Myocyte (in vitro differentiated cells): ENCODE measurements at places on chromosomes 4 and X.

DNA sequence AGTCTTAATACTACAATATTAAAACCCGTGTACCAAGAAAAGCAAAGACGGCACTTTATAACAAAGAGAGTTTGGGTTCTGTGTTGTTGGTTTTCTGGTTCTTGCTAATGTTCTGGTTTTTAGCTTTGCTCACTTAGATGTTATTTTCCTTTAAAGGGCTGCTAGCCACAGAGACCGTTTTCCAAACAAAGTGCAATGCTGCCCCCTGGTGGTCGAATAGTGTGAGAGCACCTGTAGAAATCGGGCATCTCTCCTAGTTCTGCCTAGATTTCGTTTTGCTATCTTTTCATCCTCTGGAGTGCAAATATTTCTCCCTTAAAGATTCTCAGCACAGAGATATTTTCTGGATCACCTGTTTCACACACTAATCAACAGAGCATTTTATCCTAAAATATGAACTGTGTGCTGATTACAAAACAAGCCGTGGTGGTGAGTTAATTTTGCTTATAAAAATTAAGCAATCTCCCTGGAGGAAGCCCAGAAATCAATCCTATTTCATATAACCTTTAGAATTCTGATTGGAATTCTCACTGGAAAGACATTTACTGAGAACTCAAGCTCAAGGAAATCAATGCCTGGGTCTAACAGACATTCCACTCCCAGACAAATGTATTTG lies 334.5 kb upstream of the NOCT start:
- peak; percentile 88 for DNase-seq

- DNase-seq = no peak
Measured at GRCh38 chr4:16794816-16795445, 103.5 kb downstream of the LDB2 start.

GRCh38 chr4:41991916-41992767 lies 1.8 kb downstream of the SLC30A9 start:
- DNase-seq = no peak

DNA sequence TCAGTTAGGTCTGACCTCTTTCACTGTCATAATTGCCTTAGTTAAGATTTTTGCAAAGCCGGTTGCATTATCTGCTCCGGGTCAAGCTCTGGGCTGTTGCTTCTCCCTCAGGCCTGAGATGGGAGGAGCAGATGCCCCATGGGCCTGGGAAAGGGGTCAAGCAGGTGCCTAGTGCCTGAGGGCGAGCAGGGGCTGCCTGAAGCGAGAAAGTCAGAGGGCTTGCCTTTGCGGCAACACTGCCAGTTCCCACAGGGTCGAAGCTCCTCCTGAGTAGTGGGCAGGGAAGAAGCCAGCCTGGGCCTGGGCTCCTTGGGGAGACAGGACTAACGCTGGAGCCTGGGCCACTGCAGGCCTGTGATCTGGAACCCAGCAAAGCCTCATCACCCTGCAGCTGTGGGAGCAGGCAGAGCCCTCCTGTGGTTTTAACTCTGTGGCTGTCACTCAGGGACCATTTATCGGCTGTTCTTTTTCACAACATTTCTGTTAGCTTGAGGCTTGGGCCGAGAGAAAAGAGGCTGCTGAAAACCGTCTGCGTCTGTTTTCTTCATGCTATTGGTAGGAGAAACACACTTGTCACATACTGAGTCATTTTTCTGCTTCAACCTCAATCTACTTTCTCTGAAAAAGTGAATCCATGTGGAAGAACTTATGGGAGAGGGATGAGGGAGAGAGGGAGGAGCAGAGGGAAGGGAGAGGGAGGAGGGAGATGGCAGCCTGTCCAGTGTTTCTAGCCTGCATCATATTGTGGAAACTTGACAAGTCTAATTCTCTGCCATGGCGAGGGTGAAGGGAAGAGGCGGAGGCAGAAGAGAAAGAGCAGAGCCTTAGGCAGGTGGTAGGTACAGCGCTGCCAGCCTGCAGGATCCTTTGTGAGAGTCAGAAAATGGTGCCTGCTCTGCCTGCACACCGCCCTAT lies 68.4 kb downstream of the RHOH start:
- peak; percentile 96 for DNase-seq

- no peak for DNase-seq
Measured at GRCh38 chr4:86967798-86968197, 33.0 kb downstream of the AFF1 start.

- no peak for DNase-seq
Measured at GRCh38 chr4:186984105-186984644, 260.5 kb upstream of the FAT1 start.

- DNase-seq = peak; percentile 66
Measured at GRCh38 chr4:114108869-114109268, 129.4 kb upstream of the ARSJ start.

GRCh38 chr4:167826281-167826680 lies 266.1 kb upstream of the ANXA10 start:
- DNase-seq = peak; percentile 9

DNA sequence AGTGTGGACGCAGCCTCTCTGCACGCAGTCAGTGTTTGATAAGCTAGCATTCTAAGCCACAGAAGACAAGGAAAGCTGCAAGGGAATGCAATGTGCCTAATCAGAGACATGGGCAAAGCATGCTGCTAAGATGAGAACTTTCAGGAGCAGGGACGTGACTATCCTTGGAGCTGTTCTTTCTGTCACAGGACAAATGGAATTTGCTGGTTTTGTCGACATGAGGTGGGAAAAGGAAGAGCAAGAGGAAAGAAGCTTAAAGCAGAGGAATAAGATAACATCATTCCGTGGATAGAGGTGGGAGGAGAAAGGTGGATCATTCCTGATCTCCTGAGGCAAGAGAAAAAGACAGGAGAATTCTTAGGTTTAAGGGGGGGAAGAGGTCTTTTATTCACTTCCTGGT lies 33.7 kb downstream of the RBM47 start:
- no peak for DNase-seq

DNA sequence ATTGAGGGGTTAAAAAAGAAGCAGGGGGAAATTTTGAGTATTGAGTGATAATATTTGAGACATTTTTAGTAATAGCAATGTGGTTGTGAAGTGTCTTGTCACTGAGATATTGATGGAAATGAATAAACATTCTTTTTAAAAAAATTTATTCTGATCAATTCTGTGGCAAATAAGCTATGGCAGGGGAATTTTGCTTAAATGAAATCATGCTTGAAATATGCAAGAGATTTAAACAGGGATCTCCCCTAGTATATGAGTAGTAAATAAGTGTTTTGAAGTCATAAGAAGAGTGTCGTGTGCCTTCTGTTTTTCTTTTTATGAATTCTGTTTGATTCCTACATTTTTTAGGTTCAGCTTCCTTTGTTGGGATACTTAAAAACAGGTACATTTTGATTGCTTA lies 23.2 kb downstream of the IL15 start:
- DNase-seq = no peak

DNA sequence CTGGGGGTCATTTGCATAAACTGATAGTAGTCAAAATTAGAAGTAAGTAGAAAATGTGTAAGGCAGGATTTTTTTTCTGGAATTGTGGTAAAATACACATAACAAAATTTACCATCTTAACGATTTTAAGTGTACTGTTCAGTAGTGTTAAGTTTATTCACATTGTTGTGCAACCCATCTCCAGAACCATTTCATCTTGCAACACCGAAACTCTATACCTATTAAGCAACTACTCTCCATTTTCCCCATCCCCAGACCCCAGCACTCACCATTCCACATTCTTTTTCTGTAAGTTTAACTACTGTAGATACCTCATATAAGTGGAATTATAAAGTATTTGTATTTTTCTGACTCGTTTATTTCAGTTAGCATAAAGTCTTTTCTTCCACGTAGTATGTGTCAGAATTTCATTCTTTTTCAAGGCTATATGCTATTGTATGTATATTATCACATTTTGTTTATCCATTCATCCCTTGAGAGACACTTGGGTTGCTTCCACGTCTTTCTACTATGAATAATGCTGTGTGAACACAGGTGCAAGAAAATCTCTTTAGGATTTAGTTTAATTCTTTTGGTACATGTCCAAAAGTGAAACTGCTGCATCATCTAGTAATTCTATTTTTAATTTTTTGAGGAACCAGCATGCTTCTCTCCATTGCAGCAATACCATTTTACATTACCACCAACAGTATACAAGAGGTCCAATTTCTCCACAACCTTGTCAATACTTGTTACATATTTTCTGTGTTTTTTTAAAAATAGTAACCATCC lies 39.1 kb upstream of the NSUN7 start:
- peak; percentile 9 for DNase-seq

DNA sequence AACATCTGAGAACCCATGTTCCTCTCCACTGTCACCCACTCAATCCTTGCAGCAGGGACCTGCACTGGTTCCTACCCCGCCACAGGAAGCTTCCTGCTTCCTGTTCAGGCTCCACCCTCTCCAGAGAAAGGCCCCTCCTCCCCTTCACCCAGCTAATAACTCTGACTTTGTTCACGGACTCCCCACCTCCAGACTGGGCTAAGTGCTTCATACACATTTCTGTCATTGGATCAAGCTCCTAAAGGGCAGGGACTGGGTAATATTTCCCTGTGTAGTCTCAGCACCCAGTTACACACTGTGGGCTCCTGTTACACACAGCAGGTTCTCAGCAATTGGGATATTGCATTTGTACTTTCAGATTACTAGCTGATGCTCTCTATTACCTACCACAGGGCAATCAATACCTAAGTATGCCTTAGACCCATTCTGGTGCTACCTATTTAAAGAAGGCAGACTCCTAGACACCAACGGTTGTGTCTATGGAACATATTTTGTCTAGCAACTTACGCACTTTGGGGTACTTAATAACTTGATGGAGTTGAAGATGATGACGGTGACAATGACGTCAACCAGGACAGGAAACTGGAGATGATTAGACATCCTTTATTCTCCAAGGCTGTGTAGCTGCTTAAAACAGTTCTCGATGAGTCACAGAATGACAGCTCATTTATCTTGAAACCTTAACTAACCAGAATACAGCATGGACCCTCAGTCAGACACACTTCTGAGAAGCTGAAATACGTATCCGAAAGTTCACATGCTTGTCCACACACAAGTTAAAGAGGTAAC lies 58.1 kb downstream of the MAML3 start:
- DNase-seq = peak; percentile 30

- no peak for DNase-seq
Measured at GRCh38 chr4:112819729-112820128, 182.8 kb downstream of the LARP7 start.

DNA sequence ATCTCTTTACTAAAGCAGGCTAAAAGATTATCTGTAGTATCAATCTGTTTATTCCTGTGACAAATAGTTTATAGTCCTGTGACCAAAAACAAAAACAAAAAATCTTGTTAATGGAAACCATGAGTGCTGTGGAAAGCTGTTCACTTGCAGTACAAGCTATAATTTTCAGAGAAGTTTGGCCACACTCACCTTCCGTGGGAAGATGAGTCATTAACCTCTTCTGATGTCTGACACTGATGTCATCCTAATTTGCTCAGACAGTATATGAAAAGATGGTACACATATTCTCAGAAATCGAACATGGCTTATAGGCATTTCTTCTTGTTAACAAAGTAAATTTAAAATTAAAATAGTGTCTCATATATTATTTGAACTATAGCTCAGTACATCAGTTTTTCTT lies 19.9 kb upstream of the ENPP6 start:
- no peak for DNase-seq

DNA sequence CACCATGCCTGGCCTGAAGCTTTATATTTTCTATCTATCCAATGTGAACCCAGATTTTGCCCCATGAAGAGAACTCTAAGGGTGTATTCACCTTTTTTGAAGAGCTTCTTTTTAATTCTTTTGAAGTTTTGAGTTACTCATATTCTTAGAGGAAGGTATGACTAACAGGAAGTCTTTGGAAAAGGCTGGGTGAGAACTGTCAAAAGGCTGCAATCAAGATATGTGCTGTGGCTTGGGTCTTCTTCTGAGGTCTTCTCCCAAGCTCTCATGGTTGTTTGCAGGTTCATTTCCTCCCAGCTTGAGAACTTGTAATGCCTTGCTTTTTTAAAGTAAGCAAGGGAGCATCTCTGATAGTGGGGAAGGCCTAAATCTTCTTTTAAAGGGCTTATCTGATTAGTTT lies 3.1 kb upstream of the C4orf17 start:
- DNase-seq = no peak

GRCh38 chr4:54101190-54102041 lies 1.5 kb downstream of the GSX2 start:
- no peak for DNase-seq

DNA sequence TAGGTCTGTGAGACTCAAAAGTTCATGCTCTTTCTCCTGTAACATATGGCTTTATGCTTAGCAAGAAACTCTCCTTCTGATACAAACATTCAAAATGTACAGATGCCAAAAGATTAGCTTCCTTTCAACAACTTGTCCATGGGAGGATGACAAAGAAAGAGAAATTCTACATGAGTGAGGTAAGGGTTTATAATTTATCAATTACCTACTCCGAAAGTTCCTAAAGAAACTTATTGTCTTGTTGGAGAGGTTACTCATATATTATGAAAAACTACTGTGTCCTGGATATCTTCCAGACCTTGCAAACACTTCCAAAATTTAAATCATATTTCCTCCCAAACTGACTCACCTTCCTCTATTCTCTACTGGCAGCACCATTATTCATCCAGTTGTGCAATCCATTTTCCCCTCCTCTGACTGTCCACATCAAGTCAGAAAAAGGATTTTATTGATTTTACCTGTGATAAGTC lies 65.1 kb downstream of the ENPEP start:
- peak; percentile 5 for DNase-seq

- no peak for DNase-seq
Measured at GRCh38 chr4:100869276-100869675, 351.5 kb upstream of the EMCN start.

GRCh38 chrX:68431836-68432235 lies 1.5 kb downstream of the OPHN1 start:
- DNase-seq = no peak

DNA sequence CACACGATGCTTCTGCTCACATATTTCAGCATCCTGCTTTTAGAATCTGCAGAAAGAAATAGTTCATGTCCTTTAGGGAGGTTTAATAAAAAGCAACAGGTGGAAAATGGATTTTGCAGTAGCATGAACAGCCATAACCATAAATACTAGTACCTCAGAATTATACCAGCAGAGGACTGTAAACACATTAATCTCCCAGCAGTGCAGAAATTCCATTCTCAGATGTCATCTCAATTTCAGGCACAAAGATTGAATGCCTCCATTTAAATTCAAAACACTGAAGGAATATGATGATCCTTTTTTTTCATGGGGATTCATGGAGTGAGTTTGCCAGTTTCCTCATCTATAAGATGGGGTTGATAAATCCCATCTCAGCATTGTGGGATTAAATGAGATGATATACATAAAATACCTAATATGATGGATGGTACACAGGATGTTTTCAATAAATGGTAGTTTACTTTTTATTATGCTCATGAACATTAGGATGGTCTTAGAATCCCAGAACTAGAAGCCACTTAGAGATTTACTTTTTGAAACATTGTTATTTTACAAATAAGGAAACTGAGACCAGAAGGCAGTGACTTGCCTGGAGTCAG lies 566 bp upstream of the LIMCH1 start:
- DNase-seq = peak; percentile 38

DNA sequence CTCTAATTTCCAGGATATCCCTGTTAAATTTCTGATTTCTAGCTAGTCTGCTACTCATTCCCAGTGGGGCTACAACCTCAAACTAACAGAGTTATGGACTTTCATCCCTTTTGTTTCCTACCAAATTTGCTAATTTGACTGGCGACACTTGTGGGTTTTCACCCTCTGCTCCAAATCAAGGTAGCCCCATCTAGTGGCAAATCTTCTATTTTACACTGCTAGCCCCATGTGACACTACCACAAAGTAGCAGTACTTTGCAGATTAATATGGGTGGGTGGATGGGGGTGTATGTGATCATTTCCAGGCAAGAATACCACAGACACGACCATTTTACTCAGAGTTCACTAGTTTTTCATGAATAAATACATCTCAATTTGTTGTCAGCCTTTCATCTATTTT lies 150.3 kb downstream of the MSL3 start:
- DNase-seq = peak; percentile 25
